ENCODE measurements at places on chromosomes 16 and 17.

DNA sequence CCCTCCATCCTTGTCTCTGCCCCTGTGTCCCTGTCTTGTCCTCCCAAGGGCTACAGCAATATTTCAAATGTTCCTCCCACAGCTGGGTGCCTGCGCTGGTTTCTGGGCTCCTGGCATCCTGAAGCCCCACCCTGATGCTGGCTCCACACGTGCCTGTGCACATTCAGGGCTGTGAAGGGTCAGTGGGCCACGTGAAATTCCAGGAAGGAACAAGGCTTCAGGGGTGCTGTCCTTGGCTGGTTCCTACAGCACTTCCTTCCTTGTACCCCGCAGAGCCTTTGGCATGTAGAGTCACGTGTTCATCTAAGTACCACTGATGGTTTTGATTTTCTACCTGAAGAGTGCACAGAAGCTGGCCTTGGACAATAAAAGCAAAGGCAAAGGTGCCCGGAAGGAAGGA, 57.7 kb upstream of the NLK start:
- DNase-seq: no peak

GRCh38 chr17:34703533-34703932, 124.2 kb downstream of the TMEM132E start:
- DNase-seq: no peak

DNA sequence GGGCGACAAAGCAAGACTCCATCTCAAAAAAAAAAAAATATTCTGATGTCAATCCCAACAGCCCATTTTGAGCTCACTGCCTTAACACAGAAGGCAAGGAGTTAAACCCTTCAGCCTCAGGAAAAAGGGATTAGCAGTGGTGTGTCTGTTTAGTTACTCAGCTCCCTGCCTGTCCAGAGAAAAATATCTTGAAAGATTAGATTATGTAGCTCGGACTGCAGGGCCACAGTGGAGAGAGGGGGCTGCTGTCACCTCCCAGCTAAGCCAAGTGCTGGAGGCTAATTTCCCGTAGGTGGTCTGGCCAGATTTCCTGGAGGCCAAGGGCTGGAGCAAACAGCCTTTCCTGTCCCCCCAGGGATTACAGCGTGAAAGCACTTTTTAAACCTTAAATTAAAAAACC, 50.3 kb downstream of the C16orf95 start:
- DNase-seq: no peak

DNA sequence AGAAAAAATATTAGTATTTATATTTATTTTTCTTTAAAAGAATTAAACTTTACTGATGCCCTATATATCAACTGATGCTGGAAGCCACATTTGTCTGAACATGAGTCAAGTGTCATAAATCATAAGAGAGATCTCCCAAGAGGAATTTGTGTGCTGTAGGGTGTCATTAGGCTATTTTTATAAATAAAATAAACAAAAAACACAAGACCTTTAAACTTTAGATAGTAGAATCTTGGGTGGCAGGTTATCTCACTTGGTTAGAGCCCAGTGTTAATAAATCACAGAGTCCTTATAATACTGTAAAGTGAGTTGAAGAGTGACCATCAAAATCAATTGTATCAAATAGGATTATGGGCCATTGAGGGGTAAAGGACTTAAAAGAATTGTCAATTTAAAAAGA, 21.3 kb upstream of the CPD start:
- no peak for DNase-seq

DNA sequence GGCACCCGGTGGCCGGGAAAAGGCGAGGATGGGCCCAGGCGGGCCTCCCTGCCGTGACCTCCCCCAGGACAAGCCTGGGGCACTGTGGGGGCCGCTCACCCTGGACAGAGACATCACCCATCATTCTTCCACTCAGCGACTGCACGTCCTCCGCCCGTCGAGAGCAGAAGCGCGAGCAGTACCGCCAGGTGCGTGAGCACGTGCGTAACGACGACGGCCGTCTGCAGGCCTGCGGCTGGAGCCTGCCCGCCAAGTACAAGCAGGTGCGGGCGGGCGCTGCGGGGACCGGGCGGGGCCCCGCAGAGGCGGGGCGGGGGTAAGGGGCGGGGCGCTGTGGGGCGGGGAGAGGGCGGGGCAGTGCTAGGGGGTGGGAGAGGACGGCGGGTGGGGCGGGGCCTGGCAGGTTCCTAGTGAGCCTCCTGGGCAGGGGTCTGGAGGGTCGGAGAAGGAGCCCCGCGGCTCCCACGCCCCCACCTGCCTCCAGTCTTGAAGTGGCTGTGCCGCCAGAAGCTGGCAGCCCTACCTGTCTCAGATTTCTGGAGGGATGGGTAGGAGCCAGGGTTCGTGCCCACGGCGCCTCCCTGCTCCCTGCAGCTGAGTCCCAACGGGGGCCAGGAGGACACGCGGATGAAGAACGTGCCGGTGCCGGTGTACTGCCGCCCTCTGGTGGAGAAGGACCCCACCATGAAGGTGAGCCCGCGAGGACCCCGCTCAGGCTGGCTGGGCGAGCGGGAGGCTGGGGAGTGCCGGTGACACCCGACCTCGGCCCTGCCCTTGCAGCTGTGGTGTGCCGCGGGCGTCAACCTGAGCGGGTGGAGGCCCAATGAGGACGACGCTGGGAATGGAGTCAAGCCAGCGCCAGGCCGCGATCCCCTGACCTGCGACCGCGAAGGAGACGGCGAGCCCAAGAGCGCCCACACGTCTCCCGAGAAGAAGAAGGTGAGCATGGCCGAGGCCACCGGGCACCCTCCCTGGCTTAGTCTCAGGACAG, 7.5 kb downstream of the NME3 start:
- no peak for DNase-seq

DNA sequence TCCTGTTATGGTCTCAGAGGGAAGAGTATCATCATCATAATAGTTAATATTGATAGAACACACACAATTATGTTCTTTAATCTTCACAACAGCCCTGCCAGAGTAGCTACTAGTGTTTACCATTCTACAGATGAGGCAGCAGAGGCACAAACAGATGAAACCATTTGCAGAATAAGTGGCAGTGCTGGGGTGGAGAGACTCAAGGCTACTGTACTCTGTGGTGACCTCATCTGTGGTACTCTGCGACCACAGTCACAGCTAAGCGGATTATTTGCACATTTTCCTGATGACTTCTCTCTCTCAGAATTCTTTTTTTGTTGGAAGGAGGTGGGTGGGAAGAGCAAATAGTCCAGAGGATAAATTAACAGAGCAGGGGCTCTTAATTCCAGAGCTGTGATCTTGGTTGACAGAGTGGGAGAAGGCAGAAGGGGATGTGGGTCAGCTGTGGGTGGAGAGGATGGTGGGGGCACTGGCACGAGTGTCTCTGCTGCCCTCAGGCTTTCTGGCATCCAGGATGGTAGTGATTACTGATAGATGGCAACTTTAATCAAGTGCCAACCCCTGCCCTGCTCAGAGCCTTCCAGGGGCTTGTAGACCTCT, 41.8 kb downstream of the MRM1 start:
- DNase-seq: no peak
